ENCODE measurements at places on chromosomes 2 and 18.

GRCh38 chr2:28589746-28590463 lies 94.0 kb downstream of the PLB1 start:
- no peak for DNase-seq

DNA sequence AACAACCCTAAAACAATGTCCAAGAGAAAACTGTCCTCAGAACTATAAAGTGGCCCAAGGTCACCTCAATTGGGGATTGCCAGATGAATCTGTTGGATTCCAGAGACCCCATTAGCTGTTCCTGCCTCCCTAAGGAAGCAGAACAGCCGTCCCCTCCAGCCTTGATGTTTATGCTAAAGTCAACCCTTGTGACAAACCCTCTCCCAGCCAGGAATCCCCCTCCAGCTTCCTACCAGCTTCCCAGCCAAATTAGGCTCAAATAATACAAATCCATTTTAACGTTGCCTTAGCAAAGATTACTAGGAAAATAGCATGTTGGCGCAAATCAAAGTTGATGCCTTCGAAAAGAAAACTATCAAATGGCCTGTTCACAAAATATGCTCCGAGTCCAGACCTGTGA lies 105.7 kb upstream of the DAPL1 start:
- no peak for DNase-seq

- DNase-seq: no peak
Measured at GRCh38 chr2:186101616-186102015, 363.0 kb downstream of the FSIP2 start.

GRCh38 chr2:231312066-231312465 lies 83.4 kb upstream of the B3GNT7 start:
- DNase-seq: no peak

- no peak for DNase-seq
Measured at GRCh38 chr2:56681659-56682396, 498.0 kb downstream of the CCDC85A start.

- no peak for DNase-seq
Measured at GRCh38 chr18:73639788-73640187, 507.8 kb downstream of the FBXO15 start.
